NCI-H1092 treated with DMSO at 0.1 percent for 48 hours (cell line): ENCODE measurements at places on chromosomes 13 and 19.

- DNase-seq, result no peak
Measured at GRCh38 chr19:3699741-3700241, 477 bp downstream of the PIP5K1C start.

GRCh38 chr13:45659536-45659935, 42.6 kb upstream of the CBY2 start:
- DNase-seq, result no peak

DNA sequence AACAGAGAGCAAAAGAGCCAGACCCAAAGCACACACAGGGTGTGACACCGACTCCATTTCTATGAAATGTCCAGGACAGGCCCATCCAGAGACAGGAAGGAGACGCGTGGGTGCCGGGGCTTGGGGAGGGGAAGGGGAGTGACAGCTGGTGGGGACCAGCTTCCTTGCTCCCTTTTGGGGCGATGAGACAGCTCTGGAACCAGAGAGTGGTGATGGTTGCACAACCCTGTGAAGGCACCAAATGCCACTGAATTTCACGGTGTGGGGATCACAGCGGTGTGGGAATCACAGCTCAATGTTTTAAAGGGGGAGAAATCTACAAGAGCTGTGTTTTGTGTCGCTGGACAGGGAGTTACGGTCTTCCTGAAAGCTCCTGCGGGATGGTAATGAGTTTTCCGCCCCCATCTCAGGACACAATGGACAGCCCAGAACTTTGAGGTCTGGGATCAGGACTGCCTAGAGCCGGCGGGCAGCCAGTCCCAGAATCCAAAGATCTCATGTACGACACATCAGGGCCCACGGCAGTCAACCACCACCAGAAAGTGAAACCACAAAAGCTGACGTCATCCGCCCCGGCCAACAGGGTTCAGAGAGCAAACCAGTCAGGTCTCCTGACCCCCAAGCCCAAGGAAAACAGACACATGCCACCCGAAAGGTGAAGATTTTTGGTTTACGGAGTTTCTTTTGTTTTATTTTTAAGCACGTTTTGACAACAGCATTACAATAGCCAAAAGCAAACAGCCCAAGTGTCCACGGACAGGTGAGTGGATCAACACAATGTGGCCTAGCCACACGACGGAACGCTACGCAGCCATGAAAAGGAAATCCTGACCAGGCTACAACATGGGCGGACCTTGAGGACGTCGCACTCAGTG, 7.3 kb downstream of the SGTA start:
- DNase-seq, result no peak

- DNase-seq, result no peak
Measured at GRCh38 chr19:45123440-45123850, 30.5 kb downstream of the PPP1R37 start.
